DMS79 treated with DMSO at 0.1 percent for 48 hours (cell line): ENCODE measurements at places on chromosomes 3 and 15.

DNA sequence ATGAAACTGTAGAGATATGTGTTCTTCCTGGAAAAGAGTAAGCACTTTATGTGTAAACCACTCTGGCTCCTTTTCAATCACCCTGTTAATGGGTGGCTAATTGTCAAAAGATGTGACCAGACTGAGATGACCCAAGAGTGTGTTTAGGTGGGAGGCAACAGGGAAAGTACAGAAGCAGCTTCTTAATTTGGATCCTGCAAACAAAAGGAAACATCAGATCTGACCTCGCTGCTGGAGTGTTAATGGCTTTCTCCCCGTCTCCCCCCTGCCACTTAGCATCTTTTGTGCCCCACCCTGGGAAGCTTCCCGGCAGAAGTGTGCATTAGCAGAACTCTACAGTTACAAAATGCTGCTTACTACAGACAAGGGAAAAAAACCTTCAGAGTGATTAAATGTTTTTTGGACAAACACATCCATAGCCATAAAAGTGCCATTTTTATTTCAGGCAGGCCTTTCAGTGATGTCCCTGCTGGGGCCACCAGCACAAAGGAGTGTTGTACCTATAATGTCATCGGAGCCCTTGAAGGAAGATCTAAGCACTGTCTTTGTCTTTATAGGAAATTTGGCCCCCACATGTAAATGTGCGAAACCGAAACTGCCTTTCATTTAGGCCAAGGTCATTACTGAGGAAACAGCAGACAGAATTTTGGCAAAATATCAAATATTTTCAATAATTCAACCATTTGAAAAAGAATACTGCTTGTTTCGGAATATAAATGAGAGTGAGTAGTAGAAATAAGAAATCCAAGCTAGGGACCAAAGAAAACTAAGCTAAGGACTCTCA lies 311.0 kb downstream of the WDR72 start:
- DNase-seq, result peak; percentile 7

DNA sequence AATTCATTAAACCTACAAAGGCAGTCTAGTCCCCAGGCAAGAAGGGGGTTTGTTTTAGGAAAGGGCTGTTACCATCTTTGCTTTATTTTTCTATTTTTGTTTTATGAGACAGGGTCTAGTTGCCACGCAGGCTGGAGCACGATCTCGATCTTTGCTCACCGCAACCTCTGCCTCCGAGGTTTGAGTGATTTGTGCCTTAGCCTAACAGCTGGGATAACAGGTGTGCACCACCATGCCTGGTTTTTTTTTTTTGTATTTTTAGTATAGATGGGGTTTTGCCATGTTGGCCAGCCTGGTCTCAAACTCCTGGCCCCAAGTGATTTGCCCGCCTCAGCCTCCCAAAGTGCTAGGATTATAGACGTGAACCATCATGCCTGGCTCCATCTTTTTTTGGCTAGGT lies 4.9 kb downstream of the HIGD1A start:
- no peak for DNase-seq

GRCh38 chr3:47337656-47338055 lies 43.2 kb upstream of the PTPN23 start:
- DNase-seq, result no peak

GRCh38 chr3:36741285-36741684 lies 23.1 kb downstream of the DCLK3 start:
- no peak for DNase-seq

DNA sequence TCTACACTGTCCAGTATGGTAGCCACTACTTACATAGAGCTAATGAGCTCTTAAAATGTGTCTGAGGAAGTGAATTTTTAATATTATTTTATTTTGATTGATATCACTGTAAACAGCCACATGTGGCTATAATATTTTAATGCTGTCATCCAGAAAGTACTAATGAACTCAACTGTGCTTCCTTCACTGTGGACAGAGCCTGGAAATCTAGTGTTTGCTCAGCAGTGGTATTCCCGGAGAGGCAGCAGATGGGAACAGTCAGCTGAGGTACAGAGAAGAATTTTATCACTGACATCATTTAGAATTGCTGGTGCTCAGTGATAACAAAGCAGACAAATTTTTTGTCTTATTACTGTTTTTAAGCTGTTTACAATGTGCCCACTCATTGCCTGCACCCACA lies 68.7 kb upstream of the ACP3 start:
- DNase-seq, result no peak

DNA sequence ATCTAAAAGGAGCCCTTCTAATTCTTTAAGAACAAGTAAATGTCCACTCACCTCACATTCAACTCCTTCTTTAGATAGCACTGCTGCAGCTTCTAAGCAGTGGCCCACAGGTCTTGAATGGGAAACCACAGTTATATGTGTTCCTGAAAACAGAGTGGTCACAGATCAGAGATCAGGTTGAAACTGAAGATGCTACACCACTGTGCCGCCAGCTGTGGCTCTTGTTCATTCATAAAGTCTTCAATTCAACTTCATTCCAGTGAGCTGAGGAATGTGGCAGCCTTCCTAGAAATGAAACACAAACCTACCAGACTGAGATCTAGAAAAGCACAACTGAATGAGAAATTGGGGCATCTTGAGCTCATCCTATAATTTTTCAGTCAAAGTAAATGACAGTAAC lies 4.0 kb downstream of the PDHB start:
- DNase-seq, result no peak

GRCh38 chr15:42772144-42772543 lies 35.2 kb upstream of the CDAN1 start:
- no peak for DNase-seq

GRCh38 chr3:160390565-160391138 lies 8.4 kb downstream of the IFT80 start:
- DNase-seq, result no peak

GRCh38 chr3:171743327-171744157 lies 66.7 kb downstream of the PLD1 start:
- no peak for DNase-seq

DNA sequence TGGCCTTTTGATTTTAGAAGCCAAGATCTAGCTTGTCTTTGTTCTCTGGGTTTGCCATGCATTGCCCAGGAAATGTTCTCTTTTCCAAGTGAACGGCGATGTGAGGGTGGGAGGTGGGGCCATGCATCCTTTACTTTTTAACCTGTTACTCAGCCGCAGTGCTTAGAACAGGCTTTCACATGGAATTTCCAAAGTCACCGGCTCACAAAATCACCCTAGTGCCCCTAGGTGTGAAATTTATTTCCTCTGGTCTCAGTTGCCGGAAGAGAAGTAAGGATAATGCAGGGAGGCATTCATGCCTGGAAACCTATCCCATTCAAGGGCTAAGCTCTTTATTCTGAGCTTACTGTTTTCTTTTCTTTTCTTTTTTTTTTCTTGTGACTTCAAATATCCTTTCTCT lies 93.2 kb downstream of the CACNA2D3 start:
- DNase-seq, result peak; percentile 5

DNA sequence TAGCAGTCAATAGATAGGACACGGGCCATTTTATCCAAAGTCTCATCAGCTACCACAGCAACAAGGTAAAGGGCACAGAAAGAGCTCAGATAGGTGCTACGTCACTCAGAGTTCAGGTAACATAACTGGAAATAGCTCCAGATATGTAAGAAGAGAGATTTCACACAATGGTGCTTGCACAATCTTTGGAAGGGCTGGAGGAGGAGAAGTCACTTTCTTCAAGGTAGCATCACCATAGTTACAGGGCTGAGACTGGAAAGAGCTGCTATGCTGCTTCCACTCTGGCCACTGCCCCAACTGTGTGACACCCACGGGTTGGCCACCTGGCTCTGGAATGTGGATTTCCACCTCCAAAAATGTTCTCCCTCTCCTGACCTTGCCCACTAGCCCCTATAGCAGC lies 448.8 kb upstream of the THBS1 start:
- DNase-seq, result no peak

GRCh38 chr3:13217736-13218540 lies 144.7 kb upstream of the IQSEC1 start:
- peak; percentile 61 for DNase-seq

DNA sequence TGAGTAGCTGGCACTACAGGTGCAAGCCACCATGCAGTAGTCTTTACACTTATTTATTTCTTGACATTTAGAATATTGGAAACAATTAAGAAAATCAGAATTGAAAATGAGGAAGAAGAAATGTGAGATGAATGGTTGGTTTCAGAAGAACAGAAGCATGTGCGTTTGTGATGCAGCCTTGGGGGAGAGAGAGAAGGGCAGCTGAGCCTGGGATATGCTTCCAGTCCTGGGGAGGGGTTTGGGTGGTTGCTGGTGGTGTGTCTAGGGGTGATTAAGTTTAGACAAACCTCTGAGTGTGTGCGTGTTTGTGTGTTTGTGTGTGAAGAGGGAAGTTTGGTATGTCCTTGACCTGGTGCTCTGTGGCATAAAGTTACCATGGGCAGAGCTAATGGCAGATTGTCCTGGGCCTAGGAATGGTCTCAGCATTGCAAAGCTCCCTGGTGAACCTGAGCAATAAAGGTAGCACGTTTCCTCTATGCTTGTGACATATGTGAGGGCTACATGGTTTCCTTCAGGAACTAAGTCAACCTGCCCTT lies 35.6 kb downstream of the CTSH start:
- no peak for DNase-seq

DNA sequence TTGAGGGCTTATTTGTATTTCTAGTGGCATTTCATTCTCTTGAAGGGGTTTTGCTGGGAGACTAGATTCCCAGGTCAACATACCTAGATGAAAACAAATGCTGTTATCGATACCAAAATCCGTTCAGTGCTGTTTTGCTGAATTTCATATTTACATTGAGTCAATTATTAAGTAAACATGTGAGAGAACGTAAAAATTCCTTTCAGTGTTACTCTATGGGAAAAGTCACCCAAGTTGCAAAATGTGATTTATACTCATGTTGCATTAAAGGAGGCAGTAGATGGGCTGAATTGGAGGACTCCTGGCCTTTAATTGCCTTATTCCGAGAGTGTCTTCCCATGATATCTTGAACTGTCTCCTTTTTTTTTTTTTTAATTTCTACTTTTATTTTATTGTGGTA lies 1011.3 kb upstream of the NR2F2 start:
- DNase-seq, result no peak

GRCh38 chr15:53962646-53963561 lies 15.3 kb upstream of the UNC13C start:
- DNase-seq, result peak; percentile 12

DNA sequence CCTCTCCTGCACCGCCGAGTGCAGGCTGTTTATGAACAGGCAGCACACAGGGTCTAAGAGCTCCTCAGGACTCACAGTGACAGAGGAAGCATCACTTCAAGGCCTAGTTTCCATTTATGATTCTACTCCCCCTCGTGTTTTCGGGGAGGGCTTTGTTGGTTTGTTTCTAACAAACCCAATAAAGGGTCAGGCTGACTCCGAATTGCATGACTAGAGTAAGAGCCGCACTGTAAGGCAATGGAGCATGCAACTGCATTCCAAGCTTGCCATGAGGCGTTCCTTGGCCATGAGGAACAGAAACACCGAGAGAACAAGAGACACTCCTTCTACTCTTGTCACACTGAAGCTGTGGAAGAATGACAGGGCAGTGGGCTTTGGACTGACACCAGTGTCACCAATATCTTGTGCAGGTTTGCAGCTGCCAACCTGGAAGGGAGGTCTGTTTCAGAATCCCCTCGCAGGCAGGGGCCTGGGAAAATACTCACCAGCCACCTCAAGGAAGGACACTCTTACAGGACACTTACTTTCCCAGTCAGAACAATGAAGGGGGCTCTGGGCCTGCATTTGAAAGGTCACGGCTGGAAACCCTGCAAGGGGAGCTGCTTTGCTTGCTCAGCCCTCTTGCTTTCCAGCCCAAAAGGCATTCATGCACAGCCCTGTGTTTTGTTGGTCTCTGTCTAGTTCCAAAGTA lies 96.8 kb downstream of the ADAMTS17 start:
- DNase-seq, result no peak

GRCh38 chr3:30742796-30743619 lies 136.6 kb downstream of the TGFBR2 start:
- DNase-seq, result no peak

GRCh38 chr3:15787941-15788340 lies 9.8 kb downstream of the ANKRD28 start:
- DNase-seq, result no peak
